ENCODE measurements at places on chromosomes 2 and 18.

GRCh38 chr2:86304416-86304815 is 33.0 kb downstream of the REEP1 start:
- no peak for DNase-seq

- DNase-seq = no peak
Observed at GRCh38 chr2:153096272-153096671, 377.9 kb downstream of the ARL6IP6 start.

- DNase-seq = no peak
Observed at GRCh38 chr2:172282944-172283343, 144.4 kb upstream of the ITGA6 start.

GRCh38 chr2:216286616-216287231 is 85.6 kb downstream of the MARCHF4 start:
- DNase-seq = no peak

DNA sequence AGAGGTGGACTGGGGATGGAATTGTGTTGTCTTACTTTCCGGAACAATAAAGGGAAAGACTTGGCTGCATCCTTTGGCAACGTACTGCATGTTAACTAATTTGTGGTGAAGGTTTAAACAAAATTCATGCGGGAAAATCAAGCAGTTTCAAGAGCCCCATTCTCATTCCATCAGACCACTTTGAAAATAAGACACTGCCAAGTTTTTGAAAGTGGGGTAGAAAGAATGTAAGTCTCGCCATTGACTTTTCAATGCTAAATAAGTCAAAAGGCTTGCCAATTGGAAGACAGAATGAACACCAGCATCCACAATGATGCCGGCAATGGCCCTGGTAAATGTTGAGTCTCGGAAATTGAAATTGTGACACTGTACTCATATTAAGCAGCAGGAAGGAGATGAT is 322.0 kb downstream of the RND3 start:
- peak; percentile 54 for DNase-seq

GRCh38 chr18:35076135-35076924 is 35.1 kb downstream of the MAPRE2 start:
- no peak for DNase-seq

Measured in DMS79 (cell line).